ENCODE measurements at places on chromosomes 6 and 20. TPM values are rescaled to one million over a fixed set of nuclear protein-coding genes. Genes with fewer than 3 reads are reported as not detected.

DNA sequence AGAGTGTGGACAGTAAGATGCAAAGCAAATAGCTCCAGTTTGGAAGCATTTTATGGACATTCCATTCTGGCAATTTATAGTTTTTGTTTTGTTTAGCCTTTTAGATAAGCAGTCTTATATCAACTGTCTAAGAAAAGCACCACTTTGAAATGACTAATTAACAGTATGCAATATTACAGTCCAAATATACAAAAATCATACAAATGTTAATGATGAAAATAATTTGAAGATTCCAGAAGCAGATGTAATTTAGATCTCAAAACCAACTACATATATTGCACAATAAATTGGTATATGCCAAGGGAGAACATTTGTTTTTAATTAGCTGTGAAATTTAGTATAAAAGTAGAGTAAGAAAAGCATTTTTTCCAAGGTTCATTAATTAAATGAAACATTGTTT lies 158.8 kb downstream of the KIF6 start:
- DNase-seq, result no peak
- H3K4me1 ChIP-seq, result peaks cover 46% of the 10 kb centered on the region
- H3K36me3 ChIP-seq, result no peaks in the 10 kb centered on the region
- H3K27ac ChIP-seq, result no peak overlapping the region
- no peak overlapping the region for H3K4me3 ChIP-seq

The MRPL18 gene
- 47.1 TPM for total RNA-seq

The TFAP2C gene
- total RNA-seq, result 92.9 TPM

The CST7 gene
- total RNA-seq, result not detected

- H3K4me1 ChIP-seq, result peaks cover 30% of the 10 kb centered on the region
- H3K4me3 ChIP-seq, result no peak overlapping the region
- peak overlapping the region; percentile 65 for H3K27ac ChIP-seq
- H3K27me3 ChIP-seq, result no peaks in the 10 kb centered on the region
- no peak for DNase-seq
These were observed 210.4 kb downstream of the ALDH8A1 start for GRCh38 chr6:134739299-134740026.

GRCh38 chr20:24210356-24210755 lies 221.8 kb upstream of the GGTLC1 start:
- DNase-seq, result no peak
- no peak overlapping the region for H3K4me3 ChIP-seq
- H3K27ac ChIP-seq, result no peak overlapping the region
- H3K27me3 ChIP-seq, result peaks cover 4% of the 10 kb centered on the region

DNA sequence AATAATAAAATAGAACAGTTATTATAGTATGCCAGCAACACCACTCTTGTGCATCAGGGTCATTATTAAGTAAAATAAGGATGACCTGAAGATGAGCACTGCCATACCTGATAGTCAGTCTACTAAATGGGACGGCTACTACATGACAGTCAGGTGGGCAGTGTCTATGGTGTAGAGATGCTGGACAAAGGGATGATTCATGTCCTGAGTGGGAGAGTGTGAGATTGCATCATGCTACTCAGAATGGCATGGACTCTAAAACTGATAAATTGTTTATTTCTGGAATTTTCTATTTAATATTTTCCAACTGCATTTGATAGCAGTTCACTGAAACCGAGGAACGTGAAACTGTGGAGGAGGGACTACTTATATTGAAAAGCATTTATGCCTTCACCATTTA lies 38.8 kb downstream of the SNX9 start:
- H3K27ac ChIP-seq, result no peak overlapping the region
- no peak overlapping the region for H3K4me3 ChIP-seq
- no peak for DNase-seq
- peaks cover 57% of the 10 kb centered on the region for H3K4me1 ChIP-seq
- peaks cover 9% of the 10 kb centered on the region for H3K36me3 ChIP-seq
- no peaks in the 10 kb centered on the region for H3K27me3 ChIP-seq

DNA sequence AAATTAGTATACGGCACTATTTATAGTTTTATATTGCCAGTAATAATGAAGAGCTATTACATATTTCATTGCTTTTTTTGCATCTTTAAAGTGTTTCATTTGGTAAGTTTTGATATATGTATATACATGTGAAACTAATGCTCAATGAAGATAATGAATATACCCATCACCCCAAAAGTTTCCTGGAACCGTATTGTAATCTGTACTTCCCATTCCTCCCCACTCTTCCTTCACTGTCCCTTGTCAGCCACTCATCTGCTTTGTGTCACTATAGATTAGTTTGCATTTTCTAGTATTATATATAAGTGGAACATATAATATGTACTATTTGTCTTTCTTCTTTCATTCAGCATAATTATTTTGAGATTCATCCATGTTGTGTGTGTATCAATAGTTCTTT lies 10.3 kb upstream of the TBC1D32 start:
- H3K27me3 ChIP-seq, result peaks cover 27% of the 10 kb centered on the region
- no peak for DNase-seq
- H3K4me1 ChIP-seq, result no peaks in the 10 kb centered on the region
- no peak overlapping the region for H3K4me3 ChIP-seq

GRCh38 chr6:52958546-52959255 lies 36.4 kb downstream of the GSTA4 start:
- no peak overlapping the region for H3K27ac ChIP-seq
- H3K4me1 ChIP-seq, result no peaks in the 10 kb centered on the region
- H3K27me3 ChIP-seq, result peaks cover 6% of the 10 kb centered on the region
- no peaks in the 10 kb centered on the region for H3K36me3 ChIP-seq

The ANKEF1 gene
- 0.65 TPM for total RNA-seq

The NMBR gene
- not detected for total RNA-seq

Data from osteocyte (in vitro differentiated cells).